ENCODE measurements at places on chromosomes 5 and 9. TPM values are rescaled to one million over a fixed set of nuclear protein-coding genes. Genes with fewer than 3 reads are reported as not detected.

Gene CDKN2B
- not detected for total RNA-seq

- DNase-seq, result no peak
Observed at GRCh38 chr5:132325691-132326090, 31.5 kb downstream of the SLC22A4 start.

GRCh38 chr5:116883875-116884274, 309.3 kb upstream of the SEMA6A start:
- no peak for DNase-seq

GRCh38 chr5:157323107-157323706, 57.3 kb downstream of the CYFIP2 start:
- DNase-seq, result peak; percentile 17

DNA sequence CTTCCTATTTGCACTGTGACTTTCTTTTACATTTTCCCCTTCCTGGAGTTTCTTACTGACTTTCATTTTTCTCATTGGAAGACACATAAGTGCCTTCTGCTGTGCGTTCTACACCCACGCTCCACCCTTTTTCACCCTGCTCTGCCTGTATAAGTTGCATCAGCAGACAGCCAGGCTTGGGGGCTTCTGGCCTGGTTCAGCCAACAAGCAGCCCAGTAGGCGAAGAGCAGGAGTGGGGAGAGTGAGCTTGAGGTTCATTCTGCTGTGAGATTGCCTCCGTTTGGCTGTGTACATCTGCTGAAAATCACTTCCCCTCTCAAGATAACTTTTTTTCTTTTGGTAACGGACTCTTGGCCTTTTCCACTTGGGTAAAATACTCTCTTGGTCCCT, 38.4 kb downstream of the RASGRF2 start:
- DNase-seq, result no peak

DNA sequence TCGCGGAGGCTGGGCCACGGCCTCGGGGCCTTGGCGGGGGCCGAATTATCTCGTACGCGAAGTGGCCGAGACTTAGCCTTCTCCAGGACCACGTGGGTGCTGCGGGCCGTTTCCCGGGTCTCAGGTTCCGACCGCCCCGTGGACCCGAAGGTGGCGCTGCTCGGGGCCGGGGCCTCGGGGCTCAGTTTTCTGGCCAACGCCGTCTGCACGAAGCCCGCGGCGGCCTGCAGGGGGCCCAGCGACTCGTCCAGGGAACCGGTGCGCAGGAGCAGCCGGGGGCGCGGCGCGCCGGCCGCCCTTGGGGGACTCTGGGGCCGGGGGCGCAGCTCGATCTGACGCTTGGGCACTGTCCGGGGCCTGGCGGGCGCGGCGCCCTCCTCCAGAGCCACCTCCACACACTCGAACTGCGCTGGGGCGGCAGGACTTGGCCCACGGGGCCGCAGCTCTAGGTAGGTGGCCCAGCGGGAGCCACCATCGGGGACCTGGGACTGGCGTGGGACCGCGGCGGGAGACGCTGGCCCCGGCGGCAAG, 716 bp downstream of the PROB1 start:
- DNase-seq, result no peak

Gene PLK2
- total RNA-seq, result 0.58 TPM

DNA sequence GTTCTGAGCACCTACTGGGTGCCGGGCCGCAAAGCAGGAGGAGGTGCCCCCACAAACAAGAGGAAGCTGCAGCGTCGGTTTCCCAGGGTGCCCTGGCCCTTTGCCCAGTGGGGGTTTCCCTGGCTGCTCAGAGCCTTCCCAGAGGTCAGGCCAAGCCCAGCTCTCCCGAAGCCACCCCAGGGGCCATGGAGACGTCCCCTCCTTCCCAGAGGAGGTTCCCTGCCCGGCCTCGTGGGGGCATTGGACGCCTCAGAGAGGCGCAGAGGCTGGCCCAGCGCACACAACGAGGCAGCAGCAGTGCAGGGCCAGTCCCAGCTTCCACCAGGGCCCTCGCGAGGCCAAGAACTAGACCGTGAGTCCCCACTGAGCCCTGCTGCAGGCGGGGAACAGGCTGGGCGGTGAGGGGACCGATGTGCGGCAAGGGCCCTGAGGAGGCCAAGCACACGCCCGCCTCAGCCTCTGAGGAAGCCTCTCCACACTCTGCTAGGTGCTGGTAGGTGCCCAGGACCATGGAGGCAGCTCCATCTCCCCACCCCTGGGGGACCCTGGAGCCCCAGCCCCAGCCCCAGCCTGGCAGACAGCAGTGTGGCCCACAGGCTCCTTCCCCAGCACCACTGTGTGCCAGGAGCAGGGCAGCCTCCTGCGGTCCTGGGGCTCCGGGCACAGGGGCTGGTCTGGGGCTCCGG, 7.0 kb downstream of the DIPK1B start:
- DNase-seq, result no peak

- DNase-seq, result peak; percentile 70
Observed at GRCh38 chr9:137454145-137454596, 5.0 kb downstream of the NSMF start.

DNA sequence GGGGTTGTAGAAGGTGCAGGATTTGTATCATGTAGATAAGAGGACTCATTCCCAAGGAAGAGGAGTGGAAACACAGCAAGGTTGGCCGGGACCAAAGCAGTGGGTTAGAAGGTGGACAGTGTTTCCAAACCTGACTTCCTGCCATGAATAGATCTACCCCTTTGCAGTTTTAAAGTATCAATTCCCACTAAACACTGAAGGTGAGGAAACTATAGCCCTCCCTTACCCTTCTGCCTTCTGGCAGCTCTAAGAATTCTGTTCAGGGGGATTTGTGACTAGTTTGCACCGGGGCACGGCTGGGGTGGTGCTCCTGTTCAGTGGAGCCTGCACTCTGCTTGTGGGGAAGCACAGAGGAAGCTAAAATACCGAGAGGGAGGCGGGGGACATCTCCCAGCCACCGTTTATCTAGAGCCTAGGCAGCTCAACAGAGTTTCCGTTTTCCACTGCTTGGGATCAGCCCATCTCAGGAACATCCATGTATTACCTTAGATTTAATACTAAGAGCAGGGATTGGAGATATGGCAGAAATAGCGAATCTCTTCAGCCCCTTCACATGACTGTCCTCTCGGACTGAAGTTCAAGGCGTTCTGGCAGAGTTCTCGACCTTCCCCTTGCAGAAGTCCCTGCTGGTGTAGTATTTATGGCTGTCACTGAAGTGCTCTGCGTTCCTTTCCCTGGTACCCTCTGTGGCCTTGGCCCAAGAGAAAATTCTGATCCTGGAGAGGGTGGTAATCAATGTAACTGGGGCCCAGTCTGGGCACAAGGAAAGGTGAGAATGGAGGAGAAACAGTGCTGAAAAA, 5.4 kb downstream of the ISL1 start:
- DNase-seq, result no peak

Gene CAMK2A
- total RNA-seq, result 0.13 TPM

- DNase-seq, result no peak
Observed at GRCh38 chr9:419571-420171, 205.0 kb downstream of the DOCK8 start.

Gene MEIKIN
- total RNA-seq, result not detected
